ENCODE measurements at places on chromosomes 13 and 19.

DNA sequence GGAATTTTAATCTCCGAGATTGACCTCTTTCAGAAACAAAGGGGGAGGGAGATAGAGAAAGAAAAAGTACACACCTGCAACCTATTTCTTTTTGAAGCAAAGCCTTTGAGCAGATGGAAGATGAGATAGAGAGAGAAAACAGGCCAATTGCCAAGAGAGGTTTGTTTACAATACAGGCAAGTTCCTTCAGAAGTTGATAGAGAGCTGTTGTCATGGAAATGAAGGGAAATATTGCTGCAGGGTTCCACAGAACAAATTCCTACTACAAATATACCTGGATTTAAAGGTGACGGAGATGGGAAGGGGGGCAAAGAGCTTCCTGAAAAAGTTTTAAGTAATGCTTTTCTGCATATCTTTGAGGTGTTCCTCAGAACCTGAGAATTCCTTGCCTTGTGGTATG, 388.4 kb downstream of the NDFIP2 start:
- no peak for DNase-seq

DNA sequence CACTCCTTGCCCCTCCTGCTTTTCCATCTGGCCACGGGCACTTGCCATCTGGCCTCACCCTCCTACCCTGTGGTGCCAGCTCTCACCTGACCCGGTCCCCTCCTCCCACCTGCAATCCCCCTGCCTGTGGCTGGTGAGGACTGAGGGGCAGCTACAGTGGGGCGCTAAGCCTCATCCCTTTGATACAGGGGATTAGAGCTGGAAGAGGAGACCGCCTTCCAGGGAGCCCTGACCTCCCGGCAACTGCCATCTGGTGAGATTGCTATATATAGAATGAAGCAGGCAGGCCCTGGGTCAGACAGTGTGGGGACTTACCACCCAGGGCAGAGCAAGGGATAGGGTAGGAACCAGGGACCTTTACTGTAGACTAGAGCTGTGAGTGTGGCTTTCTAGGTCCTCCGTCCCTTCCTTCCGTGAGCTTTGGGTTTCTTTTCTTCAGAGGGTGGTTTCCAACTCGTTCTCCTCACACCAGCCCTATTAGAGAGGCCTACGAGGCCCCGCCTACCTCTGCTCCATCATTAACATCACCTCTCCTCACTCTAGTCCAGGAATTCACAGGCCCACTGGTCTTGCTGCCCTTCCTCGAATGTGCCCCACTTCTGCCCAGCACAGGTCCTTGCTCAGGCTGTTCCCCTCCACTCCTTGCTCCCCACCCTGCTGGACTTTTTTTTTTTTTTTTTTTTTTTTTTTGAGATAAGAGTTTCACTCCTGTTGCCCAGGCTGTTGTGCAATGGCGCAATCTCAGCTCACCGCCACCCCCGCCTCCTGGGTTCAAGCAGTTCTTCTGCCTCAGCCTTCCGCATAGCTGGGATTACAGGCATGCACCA, 7.7 kb downstream of the KASH5 start:
- DNase-seq, result no peak

- DNase-seq, result no peak
These were observed 308.3 kb downstream of the KCNRG start for GRCh38 chr13:50323440-50324065.

- DNase-seq, result no peak
These were observed 13.1 kb upstream of the FBXL3 start for GRCh38 chr13:77040076-77040475.

DNA sequence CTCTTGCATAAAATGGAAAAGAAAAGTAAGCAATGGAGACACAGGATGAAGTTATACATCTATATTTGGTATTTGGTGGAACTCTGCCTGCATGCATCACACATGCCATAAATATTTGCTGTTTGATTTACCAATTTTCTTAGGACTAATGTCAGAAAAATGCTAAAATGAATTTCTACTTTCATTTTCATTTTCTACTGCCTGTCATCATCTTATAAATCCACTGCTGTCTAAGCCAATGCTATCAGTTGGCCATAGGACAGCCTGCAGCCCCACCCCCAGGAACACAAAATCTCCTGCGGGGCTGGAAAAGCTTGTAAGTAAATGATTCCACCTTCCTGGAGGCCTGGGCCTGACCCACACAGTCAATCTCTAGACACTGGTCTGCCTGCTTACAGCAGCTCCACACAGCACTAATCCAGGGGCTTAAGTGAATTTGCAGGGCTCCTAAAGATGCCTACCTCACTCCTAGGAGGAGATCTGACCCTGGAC, 122.0 kb downstream of the ENOX1 start:
- DNase-seq, result peak; percentile 10

- no peak for DNase-seq
These were observed 53.5 kb upstream of the PCDH9 start for GRCh38 chr13:67283637-67284036.

GRCh38 chr19:31348481-31349159, 616 bp downstream of the TSHZ3 start:
- DNase-seq, result peak; percentile 16

DNA sequence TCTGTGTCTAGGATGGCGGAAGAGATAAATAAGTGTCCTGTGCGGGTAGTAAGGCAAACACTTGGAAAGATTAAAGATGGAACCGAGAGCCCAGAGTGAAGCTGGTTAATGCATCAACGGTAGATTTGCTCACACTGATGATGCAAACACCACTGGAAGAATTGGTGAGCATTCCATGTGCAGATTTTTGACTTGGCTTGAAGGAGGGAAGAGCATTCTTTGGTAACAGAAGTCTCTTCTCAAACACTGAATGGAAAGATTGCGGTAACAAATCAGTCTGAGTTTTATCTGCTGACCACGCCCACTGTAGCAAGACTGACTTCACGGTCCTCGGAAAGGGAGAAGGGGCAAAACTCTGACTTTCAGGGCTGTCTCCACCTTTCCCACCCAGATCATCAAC, 112.5 kb downstream of the COL4A1 start:
- no peak for DNase-seq

GRCh38 chr13:113948034-113948742, 25.7 kb downstream of the C13orf46 start:
- DNase-seq, result no peak

DNA sequence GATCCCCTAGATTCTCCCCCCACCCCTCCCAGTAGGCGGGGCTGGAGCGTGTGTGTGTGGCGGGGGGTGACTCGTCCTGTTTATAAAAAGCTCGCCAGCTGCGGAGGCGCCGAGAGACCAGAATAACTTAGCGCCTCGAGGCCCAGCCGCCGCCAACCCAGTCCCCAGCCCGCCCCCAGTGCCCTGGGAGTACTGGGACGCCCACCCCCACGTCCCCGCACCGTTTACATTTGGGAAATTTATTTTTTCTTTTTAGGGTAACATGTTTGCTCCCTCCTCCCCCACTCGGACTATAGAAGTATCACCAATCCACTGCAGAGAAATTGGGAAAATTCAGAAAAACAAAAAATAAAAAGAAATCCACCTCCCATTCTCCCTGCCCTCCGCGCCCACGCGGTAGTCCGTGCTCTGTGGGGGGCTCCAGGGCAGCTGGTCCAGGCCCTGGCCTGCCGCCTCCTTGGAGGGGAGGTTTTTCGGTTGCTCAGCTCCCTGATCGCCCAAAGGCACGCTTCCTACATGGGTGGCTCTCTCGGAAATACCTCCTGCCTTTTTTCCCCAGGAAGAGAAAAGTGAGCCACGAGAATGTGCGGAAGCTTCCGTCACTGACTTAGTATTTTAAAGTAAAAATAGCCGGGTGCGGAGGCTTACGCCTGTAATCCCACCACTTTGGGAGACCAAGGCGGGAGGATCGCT, 1.5 kb upstream of the RAB3A start:
- DNase-seq, result peak; percentile 86

DNA sequence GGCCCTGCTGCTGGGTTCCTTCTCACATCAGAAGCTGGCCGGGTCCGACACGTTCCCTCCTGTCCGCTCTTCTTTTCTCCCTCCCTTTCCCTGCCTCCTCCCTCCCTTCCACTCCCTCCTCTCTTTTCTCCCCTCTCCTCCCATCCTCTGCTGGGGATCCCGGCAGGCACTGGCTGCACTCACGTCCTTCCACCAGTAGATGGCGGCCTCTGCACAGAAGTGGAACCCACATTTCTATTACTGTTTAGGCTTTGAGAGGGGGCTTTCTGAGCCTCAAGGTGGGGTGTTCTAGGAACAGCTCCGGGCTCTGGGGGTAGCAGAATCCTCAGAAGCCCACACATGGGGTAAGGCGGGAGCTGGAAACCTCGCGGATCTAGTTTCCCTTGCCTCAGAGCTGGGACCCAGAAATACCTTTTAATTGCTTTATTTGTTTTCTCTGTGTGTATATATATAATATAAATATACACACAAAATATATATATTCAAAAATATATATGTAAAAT, 294.2 kb downstream of the ZNF536 start:
- peak; percentile 58 for DNase-seq

GRCh38 chr19:18349524-18350128, 9.2 kb downstream of the PGPEP1 start:
- peak; percentile 64 for DNase-seq

DNA sequence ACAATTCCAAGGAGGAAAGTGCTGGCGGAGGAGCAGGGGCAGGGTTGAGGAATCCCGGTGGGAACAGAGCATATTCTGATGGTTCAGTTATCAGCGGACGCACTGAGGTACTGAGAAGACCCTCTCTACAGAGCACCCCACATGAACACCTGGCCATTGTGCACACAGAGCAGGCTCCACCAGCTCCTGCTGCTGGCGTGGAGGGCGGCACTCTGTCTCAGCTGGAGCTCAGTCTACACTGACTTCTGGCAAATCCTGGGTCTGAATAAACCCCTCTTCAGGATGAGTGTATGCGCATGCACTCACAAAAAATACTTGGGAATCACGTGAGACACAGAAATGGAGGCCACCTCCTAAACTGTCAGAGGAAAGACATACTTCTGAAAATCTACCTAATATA, 114.4 kb upstream of the IRS2 start:
- no peak for DNase-seq

GRCh38 chr13:111282425-111282824, 38.0 kb upstream of the TEX29 start:
- DNase-seq, result no peak

DNA sequence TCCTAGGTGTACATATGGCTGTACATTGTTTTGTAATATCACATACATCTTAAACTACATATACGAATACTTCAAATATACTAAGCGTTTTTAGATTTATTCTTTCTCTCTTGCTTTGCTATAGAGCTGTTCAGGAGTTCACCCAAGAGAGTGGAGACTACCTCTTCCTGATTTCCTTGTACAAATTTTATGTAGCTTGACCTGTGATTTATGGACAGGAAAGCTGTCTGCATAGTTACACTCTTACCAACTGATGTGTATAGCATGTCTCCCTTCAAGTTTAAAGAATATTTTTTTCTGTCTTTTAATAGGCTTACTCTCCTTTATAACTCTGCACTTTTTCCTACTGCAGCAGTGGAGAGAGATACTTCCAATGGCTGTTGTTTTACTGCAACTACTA, 428.7 kb downstream of the NDFIP2 start:
- no peak for DNase-seq

DNA sequence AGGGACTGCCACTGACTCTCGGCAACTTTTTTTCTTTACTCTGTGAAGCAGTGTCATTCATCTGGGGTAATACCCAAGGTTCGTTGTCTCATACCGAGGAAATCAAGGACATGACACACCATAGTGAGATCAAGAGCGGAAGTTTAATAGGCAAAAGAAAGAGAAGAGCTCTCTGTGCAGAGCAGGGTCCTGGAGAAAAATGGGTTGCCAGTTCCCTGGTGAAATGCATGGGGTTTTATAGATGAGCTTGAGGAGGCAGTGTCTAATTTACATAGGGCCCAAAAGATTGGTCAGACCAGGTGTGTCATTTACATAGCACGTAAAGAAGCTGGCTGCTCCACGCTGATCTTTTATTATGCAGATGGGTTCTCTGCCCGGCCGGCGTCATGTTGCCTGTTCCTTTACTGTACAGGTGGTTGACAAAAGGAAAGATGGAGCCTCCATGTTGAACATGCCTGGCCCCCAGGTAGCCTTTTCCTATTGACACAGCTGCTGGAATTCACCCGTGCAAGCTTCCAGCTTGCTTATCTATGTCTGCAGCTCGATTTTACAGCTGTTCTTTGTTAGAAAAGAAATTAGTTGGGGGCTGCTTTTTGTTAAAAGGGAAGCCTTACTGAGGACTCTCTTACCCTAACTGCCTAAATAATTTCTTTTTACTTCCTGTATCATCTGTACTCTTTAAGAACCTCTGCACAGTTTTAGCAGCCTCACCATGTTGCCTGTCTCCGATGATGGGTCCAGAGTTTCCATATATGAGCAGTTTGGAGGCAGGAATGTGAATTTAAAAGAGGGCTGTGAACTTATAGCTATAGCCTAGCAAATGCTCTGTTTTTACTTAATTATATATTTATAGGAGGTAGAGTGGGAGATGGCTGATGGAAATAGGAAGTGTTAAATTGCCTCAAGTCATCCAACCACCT, 98.0 kb upstream of the DIAPH3 start:
- DNase-seq, result no peak

DNA sequence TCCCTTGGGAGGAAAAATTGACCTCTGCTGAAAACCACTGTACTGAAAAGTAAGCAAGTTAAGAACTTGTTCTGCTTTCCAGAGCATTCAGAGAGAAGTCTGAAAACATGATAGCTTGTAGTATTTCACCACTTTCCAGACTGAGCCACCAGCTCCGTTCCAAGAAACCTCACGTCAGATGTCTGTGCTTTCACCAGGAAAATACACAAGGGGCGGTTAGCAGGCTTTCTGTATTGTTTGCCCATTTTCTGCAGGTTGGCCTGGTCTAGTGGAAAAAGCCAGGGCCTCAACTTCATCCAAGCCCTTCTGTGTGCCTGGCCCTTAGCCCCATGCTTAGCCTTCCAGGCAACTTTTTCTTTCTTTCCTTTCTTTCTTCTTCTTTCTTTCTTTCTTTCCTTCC, 36.4 kb downstream of the RXFP2 start:
- DNase-seq, result no peak

DNA sequence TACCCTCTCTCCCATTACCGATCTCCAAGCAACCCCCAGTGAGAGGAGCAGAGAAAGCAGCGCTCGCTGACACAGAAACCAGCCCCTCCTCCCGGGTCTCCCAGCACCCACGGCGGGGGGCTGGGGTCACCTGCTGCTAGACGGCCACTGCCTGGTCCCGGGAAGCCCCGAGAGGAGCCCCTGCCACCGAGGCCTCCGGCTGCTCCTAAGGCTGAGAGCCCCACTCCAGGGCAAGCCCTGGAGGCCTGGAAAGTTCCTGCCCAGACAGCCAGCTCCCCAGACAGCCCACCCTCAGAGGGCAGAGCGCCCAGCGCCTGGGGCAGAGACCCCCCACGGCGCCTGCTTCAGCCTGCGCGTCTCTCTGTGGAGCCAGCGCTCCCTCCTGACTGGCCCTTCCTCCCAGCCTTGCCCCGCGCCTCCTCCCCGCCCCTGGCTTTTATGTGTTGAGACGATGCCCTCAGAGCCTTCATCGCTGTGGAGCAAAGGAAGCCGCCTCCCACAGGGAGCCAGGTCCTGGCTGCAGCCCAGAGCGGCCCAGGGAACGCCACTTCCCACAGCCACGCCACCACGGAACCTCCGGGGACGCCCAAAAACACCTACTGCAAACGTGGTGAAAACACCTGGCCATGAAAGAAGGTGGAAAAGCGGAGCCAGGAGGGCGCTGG, 51.1 kb downstream of the MLLT1 start:
- DNase-seq, result no peak

- no peak for DNase-seq
These were observed 86.8 kb downstream of the SLC25A15 start for GRCh38 chr13:40876020-40876738.

GRCh38 chr19:14118165-14119051, 846 bp upstream of the PRKACA start:
- peak; percentile 48 for DNase-seq

GRCh38 chr19:46764817-46765291, 18.6 kb upstream of the STRN4 start:
- DNase-seq, result no peak

- DNase-seq, result no peak
These were observed 486.8 kb downstream of the FOXO1 start for GRCh38 chr13:40179445-40180281.

GRCh38 chr19:47697863-47698609, 15.2 kb upstream of the EHD2 start:
- peak; percentile 69 for DNase-seq
